AG04450 (cell line): ENCODE measurements at places on chromosomes 2 and 18. TPM values are rescaled to one million over a fixed set of nuclear protein-coding genes. Genes with fewer than 3 reads are reported as not detected.

Gene GCG
- polyA plus RNA-seq = 0.27 TPM in 1 of 2 replicates, not detected in the other

GRCh38 chr2:3219536-3219935, 158.1 kb downstream of the EIPR1 start:
- no peak for DNase-seq

DNA sequence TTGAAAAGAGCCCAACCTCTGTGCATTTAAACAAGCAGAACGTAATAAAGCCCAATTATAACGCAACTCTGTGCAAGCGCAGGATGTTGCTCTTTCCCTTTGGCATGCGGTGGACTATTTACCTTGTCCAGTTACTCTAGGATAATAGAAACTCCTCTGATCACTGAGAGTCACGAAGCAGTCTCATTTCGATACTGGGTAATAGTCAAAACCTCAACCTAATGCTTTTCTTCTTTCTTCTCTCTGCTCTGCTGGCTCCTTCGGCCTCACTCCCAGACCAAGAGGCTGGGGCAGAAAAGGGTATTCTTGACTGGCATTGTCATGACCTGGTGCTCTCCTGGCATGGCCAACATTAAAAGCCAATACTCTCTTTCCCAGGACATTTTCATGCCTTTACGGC, 89.7 kb upstream of the GCFC2 start:
- no peak for DNase-seq

DNA sequence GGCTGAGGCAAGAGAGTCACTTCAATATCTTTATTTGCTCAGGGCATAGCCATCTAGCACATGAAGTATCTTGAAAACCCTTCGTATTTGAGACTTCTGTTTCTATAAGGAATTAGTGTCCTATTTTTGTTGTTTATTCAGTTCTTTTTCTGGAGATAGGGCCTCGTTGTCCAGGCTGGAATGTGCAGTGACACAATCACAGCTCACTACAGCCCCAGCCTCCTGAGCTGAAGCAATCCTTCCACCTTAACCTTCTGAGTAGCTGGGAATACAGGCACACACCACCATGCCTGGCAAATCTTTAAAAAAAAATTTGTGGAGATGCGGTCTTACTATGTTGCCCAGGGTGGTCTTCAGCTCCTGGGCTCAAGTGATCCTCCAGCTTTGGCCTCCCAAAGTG, 50.6 kb downstream of the PSMD14 start:
- DNase-seq = no peak

DNA sequence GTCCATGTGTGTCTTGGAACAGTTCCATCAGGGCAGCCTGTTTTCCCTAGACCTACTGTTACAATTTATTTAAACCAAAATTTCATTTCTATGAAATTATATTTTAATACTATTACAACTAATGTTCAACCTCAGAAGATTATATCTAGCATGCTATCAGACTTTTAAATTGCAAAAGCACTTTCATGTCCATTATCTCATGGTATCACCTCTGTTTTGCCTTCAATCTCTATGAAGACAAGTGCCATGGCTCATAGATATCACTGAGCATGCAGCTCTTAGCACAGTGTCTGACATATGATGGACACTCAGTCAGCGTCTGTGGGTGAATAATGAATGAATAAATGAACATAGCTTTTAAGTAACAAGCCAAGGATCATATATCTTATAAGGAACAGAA, 288.8 kb downstream of the RAD51AP2 start:
- no peak for DNase-seq

GRCh38 chr2:152078662-152079061, 20.2 kb downstream of the CACNB4 start:
- no peak for DNase-seq

- no peak for DNase-seq
Observed at GRCh38 chr2:159518321-159519005, 97.9 kb downstream of the BAZ2B start.

- no peak for DNase-seq
Observed at GRCh38 chr2:208638059-208638458, 231.5 kb downstream of the PTH2R start.

Gene SLC4A1AP
- polyA plus RNA-seq = 12.5 and 15.5 TPM in 2 replicates

Gene GMCL1
- 5.3 and 7.2 TPM in 2 replicates for polyA plus RNA-seq

- no peak for DNase-seq
Observed at GRCh38 chr2:27762951-27763906, 8.3 kb upstream of the MRPL33 start.

Gene FAM237A
- not detected in 2 replicates for polyA plus RNA-seq

DNA sequence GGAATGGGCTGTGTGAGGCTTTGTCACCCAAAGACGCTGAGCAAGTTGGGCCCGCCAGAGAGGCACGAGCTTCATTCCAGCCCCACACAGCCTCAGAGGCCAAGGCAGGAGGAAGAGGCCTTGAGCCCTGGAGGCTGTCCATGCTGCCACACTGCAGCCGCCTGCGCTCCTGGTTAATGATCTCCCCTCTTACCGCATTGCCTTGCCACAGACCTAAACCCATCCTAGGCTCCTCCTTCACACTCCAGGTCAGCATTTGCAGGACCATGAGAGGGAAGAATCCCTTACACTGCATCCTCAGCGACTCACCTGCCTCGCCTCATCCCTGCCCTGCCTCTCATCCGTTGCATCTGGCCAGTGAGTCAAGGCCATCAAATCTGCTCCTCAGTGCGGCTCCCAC, 24.6 kb downstream of the KIF3C start:
- DNase-seq = no peak

GRCh38 chr18:34158881-34159690, 65.6 kb downstream of the NOL4 start:
- DNase-seq = no peak

Gene GREB1L
- 0.01 TPM in 1 of 2 replicates, not detected in the other for polyA plus RNA-seq

Gene DNAJC5G
- polyA plus RNA-seq = not detected in 2 replicates

Gene RBM43
- polyA plus RNA-seq = 13.0 and 19.2 TPM in 2 replicates

- DNase-seq = no peak
Observed at GRCh38 chr2:200812122-200813022, 662 bp downstream of the BZW1 start.

- DNase-seq = no peak
Observed at GRCh38 chr2:157233506-157233905, 24.0 kb upstream of the GALNT5 start.

Gene NCKAP1
- 133 and 182 TPM in 2 replicates for polyA plus RNA-seq

Gene EIF5B
- polyA plus RNA-seq = 18.7 and 25.2 TPM in 2 replicates

DNA sequence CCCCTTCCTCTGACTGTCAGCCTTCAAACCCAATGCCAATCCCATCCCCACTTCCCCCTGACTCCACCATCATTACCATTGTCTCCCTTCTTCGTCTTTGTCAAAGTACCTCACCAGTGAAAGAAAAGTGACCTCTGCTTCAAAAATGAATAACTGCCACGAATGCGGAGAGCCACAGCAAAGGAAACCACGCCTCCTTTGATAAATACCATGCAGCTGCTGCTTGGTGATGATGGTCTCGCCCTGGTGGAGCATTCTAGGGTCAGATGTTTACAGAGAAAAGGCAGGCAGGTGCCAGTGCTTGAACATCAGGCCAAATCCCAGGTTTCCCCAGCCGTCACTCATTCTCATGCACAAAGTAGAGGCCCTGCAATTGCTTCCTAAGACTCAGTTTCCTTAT, 162.2 kb downstream of the BCL11A start:
- DNase-seq = no peak

DNA sequence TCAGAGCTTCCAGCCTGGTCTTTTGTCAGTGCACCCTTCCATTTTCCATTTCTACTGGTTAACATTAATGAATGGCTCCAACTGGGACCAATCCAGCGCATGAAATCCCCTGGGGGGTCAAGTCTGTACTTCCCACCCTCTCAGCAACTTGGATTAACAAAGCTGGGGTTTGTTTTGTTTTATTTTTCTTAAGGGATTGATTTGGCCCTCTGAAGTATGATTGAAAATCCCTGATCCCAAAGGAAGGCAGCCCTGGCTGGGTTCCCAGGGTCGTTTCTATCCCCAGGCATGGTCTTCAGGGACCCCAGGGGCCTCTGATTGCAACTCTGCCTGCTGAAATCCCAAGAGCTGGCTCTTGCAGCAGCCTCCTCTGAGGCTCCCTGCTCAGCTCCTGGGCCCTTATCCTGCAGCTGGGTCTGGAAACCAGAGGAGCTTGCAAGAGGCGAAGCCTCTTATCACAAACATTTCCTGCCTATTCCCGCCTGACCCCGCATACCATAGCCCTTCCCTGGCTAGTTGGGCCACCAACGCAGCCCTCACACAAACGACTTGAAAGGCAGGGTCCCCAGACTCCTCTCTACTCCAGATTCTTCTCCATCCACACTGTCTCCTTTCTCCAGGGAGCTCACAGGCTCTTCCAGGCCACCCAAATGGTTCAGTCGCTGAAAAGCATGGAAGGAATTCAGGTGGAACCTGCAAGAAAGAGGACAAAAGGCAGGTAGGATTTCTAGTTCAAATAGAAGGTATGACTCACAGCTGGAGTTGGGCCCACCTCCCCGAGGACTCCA, 109.7 kb upstream of the PKDCC start:
- DNase-seq = no peak

GRCh38 chr2:219180961-219181360, 2.9 kb downstream of the RETREG2 start:
- DNase-seq = no peak

Gene CLEC4F
- not detected in 2 replicates for polyA plus RNA-seq

GRCh38 chr2:235218486-235218907, 266.7 kb downstream of the SH3BP4 start:
- no peak for DNase-seq

DNA sequence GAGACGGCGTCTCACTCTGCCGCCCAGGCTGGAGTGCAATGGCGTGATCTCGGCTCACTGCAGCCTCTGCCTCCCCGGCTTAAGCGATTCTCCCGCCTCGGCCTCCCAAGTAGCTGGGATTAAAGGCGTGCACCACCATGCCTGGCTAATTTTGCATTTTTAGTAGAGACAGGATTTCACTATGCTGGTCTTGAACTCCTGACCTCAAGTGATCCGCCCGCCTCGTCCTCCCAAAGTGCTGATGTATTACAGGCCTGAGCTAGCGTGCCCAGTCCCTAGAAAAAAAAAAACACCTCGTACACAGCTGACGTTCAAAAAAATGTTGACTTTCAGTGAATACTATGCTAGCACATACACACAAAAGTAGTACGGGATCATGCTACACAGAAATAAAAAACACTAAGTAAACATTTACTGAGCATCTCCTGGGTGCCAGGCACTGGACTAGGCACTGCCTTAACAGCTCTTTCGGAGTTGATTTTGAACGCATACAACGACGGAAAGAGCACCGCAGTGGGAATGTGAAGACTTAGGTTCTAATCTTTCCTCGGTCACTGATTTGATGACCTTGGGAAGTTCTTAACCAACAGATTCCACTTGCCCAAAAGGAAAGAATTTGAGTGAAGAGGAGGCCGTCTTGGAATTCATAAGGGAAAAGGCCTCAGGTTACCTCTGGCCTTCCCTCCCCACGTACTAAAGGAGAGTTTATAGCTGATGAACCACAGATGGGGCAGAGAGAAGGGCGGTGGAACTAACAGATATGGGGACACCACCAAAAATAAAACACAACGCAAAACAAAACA, 1.1 kb downstream of the DNAJC27 start:
- DNase-seq = no peak

Gene GKN1
- polyA plus RNA-seq = not detected in 2 replicates
